ENCODE measurements at places on chromosomes 4 and X.
A peak's percentile ranks its signal among the peaks of the same experiment; 100 is the strongest.

GRCh38 chrX:53266914-53267313 lies 14.5 kb downstream of the IQSEC2 start:
- no peak for DNase-seq

- DNase-seq, result no peak
Observed at GRCh38 chrX:123324625-123325024, 140.5 kb downstream of the GRIA3 start.

GRCh38 chr4:55385201-55385649 lies 10.5 kb upstream of the TMEM165 start:
- DNase-seq, result no peak

DNA sequence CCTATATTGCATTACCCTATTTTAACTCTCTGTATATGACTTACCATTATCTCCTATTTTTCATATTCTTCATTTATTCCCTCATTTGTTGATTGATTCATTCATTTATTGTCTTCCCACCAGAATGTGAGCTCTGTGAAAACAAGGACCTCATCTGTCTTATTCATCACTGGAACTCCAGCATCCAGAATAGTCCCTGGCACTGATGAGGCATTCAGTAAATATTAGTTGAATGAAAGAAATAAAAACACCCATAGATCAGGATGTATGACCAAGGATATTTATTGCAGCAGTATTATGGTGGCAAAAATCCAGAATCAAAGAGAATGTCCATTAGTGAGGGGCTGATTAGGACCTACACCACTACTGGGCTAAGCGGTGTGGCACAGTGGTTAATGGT lies 164.9 kb downstream of the SPRY1 start:
- no peak for DNase-seq

- DNase-seq, result no peak
Observed at GRCh38 chr4:142124874-142125273, 488.5 kb downstream of the IL15 start.

GRCh38 chrX:130830599-130831346 lies 72.2 kb downstream of the ENOX2 start:
- no peak for DNase-seq

- peak; percentile 4 for DNase-seq
Observed at GRCh38 chrX:115650916-115651315, 89.9 kb downstream of the PLS3 start.

DNA sequence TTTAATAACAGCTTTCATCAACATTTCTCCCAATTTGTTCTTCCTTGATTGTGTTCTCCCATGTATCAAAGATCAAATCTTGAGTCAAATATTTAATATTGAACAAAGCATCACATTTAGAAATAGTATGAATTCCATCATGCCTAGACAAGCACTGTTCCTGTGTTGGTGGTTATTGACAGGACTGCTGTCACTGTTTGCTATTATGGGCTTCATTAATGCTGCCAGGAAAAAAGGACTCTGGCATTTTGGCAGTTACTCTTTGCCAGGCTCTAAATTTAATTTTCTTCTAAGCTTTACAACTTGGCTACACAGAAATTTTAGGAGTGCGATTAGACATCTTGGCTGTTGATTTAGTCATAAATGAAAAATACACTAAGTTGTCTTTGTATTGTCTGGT lies 295.9 kb upstream of the NRK start:
- DNase-seq, result no peak

DNA sequence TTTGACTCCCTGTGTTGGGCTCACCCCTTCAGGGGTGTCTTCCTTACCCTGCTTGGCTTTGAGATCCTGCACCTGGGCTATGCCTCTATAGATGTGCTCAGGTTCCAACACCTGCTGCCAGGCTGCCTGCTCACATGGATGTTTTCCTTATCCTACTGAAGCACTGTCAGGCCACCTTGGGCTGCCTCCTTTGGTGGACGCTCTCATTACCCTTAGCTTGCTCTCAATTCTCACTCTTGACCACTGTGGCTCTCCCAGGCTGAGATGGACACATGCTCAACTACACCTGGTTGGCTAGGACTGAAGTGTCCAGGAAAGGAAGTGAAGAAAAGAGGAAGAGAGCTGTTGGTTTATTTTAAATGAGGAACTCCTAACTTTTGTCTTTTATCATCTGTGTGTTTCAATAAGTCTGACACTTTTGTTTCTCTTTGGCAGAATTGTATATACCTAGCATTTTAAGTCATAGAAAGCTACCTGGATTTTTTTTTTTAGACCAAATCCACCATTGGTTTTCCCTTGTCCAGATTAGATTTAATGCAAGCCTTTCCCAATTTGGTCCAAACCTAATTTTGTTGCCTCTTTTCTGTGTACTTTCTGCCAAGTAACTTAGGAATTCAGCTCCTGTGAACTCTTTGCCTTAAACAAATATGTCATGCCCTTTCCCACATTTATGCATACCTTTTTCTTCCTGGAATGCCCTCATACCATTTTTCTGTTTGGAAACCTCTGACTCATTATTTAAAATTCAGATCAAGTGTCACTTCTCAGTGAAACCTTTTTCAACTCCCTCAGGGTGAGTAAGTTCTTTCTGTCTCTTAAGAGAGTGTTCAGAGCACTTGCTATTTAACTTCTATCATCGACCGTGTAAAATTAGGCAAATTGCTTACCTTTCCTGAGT lies 175.8 kb downstream of the GC start:
- no peak for DNase-seq

Measured in stimulated activated CD4-positive, alpha-beta T cell treated with anti-CD3 and anti-CD28 coated beads, Interleukin-2, amount 100 ng/mL, for 24 hours (primary cell).